ENCODE measurements at places on chromosomes 3 and 15.

GRCh38 chr3:64242435-64242834, 17.2 kb upstream of the PRICKLE2 start:
- no peak for DNase-seq

DNA sequence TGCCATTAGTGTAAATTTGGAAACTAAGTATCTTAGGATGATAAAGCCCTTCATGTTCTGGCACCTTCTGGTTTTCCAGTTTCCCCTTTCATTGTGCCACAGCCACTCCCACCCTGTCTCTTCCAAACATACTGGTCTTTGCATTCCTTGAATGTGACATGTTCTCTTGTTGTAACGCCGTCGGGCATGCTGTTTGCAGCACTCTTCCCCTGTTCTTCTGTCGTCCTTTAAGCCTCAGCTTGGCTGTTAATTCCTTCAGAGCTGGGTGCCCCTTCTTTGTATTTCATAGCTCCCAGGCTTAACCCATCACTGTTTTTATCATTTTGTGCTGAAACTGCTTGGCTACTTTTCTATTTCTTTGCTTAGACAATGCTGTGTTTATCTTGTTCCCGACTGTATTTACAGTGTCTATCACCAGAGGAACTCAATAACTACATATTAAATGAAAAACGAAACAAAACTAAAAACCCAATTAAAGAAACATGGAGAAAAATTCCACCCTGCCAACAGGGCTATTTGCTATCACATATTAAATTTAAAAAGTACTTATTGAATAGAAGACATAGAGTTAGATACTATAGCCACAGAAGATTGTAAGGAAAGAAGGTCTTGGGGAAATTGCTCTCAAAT, 95.4 kb upstream of the KCNAB1 start:
- DNase-seq, result no peak

- DNase-seq, result no peak
These were observed 159.2 kb downstream of the MEGF11 start for GRCh38 chr15:66094331-66094730.

DNA sequence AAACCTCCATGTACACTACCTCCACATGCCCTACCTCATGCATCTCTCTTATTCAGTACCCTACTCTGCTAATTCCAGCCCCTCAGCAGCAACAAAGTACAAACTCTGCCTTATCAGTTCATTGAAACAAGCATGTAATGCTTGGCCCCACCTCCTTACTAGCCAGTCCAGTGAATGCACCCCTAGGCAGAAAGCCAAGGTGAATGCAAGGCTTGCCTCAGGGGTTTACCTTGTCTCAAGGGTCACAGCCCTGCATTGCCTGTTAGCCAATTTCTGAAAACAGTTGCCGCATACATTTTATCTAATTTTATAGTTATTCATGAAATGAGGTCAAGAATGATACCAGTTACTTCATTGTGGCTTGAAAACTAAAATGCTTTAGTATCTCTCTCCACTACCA, 576.4 kb downstream of the FHIT start:
- DNase-seq, result no peak

- DNase-seq, result no peak
These were observed 82.9 kb downstream of the IQSEC1 start for GRCh38 chr3:12990306-12990705.

- DNase-seq, result no peak
These were observed 39.6 kb downstream of the LIPC start for GRCh38 chr15:58471348-58471747.

DNA sequence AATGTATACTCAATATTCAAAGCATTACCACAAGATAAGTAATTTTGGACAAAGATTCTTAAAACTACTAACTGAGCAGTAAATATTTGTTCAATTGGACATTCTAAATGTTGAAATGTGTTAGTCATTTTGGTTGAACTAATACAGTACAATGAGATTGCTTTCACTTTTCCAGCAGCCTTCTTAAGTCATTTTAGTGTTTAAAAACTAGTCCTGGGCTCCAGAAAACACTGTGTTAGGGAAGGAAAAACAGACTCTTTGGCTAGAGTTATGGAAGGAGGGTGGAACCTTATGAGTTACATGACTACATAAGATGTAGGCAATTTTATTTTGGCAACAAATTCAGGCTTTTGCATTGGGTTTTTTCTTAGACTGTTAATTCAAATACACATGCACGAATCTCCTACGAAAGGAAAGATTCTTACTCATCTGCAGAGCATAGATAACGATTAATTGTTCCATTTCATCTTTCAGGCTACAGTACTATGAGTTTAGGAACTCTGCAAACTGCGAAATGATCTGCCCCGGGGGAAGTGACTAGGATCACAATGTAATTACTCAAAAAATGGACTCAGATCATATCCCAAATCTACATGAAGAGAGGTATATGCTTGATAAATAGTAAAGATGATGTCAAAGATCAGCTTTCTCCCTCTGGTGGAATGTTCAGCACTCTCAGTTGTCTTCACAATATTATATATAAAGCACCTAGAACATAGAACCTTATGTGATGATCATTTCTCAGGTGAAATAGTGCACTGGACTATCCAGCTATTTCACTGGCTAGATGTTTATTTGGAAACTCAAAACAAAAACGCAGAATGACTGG, 492.8 kb upstream of the MDFIC2 start:
- no peak for DNase-seq
